ENCODE measurements at places on chromosomes 2 and 18.

DNA sequence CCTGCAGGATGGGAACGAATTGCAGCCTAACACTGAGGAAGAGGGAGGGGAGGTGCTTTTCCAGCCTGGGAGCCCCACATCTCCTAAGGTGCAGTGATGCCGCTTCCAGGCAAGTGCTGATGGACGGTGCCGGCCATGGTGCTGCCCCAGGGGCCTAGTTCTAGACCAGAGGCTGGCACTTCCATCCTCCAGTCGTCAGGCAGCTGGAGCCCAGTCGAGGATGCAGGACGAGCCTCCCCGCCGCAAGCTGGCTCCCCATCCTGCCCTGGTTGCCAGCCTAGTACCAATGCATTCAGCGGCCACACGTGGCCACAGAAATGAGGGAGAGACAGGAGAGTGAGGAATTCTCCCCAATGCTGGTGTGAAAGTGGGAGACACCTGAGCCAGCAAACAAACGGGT, 413.5 kb downstream of the ZNF516 start:
- DNase-seq = no peak

DNA sequence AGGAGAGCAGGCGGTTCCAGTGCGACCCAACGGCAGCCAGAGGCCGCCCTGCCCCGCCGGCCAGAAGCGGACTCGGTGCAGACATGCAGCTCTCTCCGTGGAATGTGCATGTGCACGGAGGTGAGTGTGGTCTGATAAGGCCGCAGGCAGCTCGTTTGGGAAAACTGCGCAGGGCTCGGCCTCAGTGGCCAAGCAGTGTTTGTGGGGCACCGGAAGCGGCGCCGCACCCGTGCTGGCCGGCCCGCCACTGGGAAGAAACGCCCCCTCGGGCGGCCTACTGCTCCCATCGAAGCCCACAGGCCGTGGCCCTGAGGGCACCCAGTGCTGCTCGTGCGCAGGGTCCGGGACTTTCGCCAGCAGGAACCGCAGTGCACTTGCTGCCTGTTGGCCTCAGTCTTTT, 25.2 kb downstream of the PRELID3A start:
- DNase-seq = no peak

DNA sequence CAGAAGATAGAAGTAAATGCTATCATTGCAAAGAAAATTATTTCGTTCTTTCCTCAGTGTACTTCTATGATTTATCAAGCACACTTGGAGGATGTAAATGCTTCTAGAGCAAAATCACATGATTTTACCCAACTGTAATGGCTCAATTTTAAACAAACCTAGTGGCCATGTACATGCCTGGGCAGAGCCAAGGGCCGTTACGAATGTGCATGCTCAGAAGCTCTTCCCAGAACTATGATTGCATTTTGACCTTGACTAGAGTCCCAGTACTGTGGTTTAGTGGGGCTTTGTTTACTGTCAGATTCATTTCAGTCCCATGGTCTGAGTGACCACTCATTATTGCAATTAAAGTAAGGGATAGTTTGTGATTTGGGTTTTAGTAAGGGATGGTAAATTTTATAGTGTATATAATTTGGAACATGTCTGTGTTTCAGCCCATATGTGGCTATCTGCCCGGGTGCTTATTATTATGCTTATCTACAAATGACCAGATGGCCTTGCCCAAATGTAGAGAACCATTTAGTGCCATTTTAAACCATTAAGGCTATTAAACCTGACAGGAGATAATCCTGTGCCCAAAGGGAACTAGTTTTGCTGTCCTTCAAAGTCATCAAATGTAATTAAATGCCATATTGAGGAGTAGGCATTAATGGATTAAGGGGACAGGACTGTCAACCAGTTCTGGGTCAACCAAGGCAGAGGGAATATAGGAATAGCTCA, 239.1 kb downstream of the ICOS start:
- DNase-seq = no peak

DNA sequence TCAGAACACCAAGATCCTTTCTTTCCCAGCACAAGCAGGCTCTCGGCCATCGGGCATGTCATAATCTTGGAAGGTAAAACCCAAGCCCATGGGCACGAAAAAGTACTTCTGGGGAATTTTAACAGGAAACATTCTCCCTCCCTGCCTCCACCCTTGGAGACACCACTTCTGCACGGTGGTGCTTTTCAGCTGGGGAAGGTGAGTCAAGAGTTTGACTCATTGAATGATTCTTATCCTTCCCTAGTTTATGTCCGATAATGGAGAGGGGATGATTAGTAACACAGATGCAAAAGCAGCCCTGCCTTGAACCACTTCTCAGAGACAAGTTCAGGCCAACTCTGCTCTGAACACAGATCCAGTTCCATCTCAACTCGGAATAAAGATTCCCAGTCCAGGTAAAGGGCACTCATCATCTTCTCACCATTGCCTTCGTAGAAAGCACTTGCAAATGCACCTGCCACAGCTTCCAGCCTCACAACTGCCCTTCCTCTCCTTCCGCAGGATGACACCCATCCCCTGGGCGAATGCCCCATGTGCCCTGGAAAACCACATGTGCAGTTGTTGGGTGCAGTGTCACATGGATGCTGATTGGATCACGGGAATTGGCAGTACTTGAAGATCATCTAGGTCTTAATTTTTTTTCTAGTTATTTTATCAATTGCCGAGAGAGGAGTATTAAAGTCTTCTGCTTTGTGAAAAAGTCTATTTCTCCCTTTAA, 136.2 kb downstream of the PXDN start:
- no peak for DNase-seq

GRCh38 chr2:146228466-146229058, 1616.3 kb upstream of the ACVR2A start:
- no peak for DNase-seq

DNA sequence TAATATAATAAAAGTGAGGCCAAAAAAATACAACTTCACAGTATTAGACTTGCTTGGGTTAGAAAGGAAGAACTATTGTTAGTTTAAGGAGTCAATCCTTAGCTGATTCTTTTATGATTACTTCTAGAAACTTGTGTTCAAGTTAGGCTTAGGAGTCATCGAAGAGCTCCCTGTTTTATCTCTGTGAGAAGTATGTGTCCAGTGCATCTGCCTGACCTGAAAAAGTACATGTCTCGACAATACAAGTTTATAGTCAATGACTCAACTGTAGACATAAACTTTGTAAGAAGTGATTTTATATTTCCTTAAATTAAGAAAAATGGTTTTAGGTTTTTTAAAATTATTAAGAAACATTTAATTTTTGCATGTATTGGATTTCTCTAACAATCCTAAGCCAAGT, 571.2 kb downstream of the ZEB2 start:
- DNase-seq = no peak

- DNase-seq = no peak
Measured at GRCh38 chr2:191020742-191021381, 6.9 kb upstream of the STAT1 start.

- DNase-seq = no peak
Measured at GRCh38 chr2:120246546-120247300, 5.9 kb upstream of the RALB start.

DNA sequence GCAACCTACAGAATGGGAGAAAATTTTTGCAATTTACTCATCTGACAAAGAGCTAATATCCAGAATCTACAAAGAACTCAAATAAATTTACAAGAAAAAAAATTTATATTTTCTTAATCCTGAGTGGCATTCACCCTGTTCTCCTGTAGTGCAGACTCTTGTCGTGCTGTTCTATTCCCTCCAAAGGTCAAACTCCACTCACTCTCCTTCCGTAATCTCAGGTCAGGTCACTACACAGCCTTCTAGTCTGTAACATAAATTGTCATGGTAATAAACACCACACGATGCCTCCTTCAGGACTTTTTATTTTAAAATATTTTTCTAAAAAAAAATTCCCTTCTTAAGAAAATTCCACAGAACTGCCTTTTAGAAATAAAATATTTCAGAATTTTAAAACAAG, 417.9 kb upstream of the GCFC2 start:
- DNase-seq = no peak

DNA sequence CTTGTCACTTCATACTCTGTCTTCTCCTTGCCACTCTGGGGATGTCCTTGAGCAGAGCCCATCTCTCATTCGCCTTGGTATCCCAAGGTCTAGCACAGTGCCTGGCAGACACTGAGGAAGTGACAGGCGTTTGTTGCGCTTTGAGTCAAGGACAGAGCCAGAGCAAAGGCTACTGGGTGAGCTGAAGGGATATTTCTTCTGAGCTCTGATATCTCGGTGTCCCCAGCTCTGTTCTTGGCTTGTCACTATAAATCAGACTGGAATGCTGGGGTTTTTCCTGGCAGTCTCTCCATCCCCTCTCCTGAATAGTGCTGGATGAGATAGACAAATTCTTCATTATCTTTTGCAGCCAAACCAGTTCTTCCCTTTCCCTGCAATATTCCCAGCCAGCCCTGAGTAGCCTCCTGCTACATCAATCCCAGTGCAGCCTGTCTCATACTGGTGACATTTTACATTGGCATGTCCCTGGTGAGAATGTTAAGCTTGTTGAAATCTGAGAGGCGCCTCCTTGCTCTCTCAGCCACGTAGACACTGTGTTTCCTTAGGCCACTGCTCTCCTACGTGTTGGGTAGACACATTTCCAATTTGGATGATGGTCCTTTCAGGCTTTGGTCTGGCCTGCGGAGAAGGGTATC, 61.7 kb downstream of the CTIF start:
- DNase-seq = peak; percentile 31

DNA sequence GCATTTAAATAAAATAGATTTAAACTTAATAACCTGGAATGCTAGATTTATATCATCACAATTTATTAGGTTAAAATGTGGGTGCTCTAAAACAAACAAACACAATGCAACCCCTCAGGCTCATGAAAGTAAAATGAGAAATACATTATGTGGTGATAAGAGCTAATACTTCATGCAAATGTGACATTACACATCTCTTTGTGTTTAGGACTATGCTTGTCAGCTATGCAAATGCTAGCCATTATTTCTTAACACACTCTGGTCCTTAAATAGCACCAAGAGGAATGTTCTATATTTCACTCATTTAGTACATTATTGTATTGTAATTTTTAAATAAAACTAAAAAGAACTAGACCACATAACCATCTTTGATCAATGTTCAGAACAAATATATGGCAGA, 627.6 kb downstream of the DPP10 start:
- DNase-seq = no peak

DNA sequence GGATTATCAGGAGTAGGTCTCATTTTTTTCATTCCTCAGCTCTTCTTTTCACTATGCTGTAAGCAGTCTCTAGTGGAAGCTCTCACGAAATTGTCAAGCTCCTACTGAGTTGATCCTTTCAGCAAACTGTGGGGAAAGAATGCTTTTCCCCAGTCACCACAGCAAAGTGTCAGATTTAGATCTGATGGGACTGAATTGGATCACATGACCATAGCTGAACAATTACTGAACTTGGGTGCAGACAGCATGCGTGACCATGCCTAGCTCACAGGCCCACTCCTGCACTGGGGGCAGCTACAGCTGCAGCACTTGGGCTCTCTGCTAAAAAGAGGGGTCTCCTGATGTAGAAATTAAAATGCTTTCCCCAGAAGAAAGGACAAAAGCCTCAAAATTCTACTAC, 3.1 kb downstream of the ARHGAP15 start:
- no peak for DNase-seq

GRCh38 chr2:43047187-43047780, 179.1 kb downstream of the ZFP36L2 start:
- no peak for DNase-seq

GRCh38 chr2:239930378-239930777, 94.8 kb downstream of the NDUFA10 start:
- DNase-seq = peak; percentile 8

- DNase-seq = no peak
Measured at GRCh38 chr18:7146067-7146466, 28.5 kb upstream of the LAMA1 start.

DNA sequence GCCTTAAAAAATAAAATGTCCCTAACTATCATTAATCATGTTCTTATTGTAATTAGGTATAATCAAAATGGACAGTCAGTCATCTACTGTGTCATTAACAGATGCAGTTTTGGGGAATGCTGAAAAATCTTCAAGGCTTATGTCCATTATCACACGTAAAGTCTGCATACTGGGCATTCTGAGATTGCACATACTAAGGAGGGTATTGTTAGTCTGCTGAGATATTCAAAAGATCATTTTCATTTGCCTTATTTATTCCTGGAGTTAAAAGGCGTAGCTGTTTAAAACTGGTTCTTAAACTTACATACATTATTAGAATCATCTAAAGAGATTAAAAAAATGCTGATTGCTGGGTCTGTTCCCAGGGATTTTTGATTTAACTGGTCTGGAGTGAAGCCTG, 27.4 kb downstream of the KCNE4 start:
- no peak for DNase-seq

- DNase-seq = no peak
Measured at GRCh38 chr2:46094689-46095088, 202.5 kb upstream of the EPAS1 start.

DNA sequence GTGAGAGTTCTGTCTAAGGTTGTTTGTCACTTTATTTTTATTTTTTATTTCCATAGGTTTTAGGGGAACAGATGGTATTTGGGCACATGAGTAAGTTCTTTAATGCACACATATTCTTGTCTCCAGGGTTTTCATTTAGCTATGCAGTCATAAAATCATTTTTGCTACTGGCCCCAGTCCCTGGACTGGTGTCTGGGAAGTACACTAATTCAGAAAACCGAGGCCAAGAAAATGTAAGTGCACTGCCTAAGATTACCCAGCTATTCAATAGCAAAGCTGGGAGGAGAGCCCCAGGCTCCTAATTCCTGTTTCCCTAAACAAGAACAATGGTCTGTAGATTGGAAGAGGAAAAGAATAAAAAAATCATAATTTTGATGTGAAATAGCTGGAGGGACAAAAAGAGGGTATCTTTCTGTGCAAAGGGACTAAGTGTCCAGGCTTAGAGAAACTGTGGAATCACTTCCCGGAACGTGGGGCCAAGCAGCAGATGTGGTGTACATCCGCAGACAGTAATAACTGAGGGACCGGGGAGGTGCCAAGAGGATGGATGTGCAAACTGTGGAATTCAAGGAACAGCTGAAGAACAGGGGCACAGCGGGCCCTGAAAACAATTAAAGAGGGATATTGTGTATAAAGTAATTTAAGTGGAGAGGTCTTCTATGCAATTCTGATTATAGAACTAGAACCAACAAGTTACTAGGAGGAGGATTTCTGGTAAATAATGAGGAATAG, 236.3 kb downstream of the ACKR3 start:
- no peak for DNase-seq

DNA sequence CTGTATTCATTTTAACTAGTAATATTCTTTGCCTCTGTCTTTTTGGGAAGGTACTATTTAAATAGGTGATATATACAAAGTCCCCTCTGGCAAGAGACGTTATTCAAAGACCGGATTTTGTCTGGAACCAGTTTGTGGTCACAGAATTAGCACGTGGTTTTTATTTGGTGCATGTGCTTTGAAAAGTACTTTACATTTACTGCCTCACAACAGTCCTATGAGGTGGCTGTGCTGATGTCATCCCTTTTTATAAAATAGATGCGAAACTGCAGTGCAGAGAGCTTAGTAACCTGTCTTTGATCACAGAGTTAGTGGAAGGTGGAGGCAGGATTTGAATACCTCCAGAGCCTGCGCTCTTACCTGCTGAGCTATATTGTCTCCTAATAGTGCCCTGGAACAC, 4.0 kb downstream of the LPIN1 start:
- no peak for DNase-seq
